Muscle of back (tissue), 13 donors: ENCODE measurements at places on chromosomes 6 and 20. TPM values are rescaled to one million over a fixed set of nuclear protein-coding genes. Genes with fewer than 3 reads are reported as not detected.

DNA sequence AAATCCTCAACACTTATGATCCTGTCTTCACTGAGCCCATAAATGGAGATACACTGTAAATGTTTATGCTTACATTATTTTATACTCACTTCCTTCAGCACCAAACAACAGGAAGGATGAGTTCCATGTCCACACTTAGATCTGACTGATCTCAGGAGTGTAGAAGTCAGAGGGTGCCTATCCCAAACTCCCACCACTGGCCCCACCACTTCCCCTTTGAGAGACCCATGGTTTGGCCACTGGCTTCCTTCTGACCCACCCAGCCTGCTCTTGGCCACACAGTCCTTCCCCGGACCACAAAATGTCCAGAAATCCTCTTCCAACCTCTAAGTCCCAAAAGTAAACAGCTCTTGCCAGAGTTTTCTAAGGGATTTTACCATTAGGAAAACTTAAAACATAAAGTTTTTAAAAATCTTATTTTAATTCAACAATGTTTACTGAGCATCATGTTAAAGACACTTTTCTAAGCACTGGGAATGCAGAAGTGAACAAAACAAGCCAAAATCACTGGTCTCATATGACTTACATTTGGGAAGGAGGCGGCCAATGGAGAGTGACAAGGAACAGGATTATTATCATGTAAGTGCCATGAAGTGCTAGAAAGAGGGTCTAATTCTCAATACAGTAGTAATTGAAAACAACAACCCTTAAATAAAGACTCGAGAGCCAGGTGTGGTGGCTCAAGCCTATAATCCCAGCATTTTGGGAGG is 103.8 kb downstream of the NRSN1 start:
- DNase-seq, result no peak

The SIRPD gene
- not detected for polyA plus RNA-seq

GRCh38 chr6:51651132-51651817 is 436.1 kb downstream of the PKHD1 start:
- no peak for DNase-seq

The BNIP5 gene
- polyA plus RNA-seq, result 0.14 TPM

DNA sequence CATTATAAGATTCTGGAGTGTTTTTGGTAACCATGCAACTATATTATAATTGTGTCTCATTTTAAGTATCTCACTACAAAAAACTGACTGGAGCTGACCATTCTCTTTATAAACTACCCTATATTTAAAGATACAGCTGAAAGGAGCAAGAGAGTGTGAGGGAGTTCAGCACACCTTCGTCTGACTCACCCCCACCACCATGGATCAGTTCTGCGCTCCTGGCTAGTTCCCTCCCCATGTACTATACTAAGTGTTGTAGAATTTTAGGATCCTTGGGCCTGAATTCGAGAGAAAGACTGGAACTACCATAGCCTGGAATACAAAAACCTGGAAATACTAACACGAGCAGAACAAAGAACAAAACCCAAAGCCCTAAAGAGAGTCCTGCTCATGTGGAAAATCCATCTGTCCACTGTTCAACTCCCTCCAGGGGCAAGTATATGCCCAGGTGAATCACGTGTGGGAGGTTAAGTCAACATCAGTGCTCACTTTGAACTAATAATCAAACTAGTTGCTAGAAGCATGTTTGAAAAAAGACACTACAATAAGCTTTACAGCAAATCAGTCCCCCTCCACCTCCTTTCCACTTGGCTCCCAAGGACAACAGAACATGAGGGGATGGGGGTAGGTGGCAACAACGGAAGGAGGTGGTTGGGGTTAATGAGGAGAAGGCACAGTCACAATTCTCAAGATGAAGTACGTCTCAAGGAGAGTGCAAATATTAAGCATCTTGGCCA is 46.8 kb downstream of the ELOVL5 start:
- DNase-seq, result no peak

DNA sequence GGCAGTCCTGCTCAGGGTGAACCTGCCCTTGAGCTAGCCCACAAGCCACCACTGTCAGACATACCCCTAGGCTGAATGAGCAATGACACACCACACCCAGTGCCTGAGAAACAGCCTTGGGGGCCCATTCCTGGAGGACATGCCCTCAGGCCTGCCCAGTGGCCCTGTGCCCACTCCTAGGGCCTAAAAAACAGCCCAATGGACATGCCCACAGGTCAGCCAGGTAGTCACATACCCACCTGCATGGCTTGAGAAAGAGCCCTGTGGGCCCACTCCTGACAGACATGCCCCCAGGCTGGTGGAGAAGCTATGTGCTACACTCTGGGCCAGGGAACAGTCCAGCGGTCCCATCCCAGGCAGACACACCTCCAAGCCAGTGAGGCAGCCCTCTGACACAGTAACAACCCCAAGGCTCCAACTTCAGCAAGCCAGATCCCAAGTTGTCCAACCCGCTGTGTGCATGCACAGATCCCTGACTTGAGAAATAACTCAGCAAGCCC is 491.1 kb downstream of the KIF16B start:
- DNase-seq, result no peak

The BCKDHB gene
- polyA plus RNA-seq, result 17.8 TPM

The CGA gene
- 7.9 TPM for polyA plus RNA-seq

- no peak for DNase-seq
Measured at GRCh38 chr6:169316651-169317050, 63.0 kb upstream of the THBS2 start.

DNA sequence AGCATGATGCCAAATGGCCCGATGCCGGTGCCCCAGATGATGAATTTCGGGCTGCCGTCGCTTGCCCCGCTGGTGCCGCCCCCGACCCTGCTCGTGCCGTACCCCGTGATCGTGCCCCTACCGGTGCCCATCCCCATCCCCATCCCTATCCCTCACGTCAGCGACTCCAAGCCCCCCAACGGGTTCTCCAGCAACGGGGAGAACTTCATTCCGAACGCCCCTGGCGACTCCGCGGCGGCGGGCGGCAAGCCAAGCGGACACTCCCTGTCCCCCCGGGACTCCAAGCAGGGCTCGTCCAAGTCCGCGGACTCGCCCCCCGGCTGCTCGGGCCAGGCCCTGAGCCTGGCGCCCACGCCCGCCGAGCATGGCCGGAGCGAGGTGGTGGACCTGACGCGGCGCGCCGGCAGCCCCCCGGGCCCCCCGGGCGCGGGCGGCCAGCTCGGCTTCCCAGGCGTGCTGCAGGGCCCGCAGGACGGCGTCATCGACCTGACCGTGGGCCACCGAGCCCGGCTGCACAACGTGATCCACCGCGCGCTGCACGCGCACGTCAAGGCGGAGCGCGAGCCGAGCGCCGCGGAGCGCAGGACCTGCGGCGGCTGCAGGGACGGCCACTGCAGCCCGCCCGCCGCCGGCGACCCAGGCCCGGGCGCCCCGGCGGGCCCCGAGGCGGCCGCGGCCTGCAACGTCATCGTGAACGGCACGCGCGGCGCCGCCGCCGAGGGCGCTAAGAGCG is 144.6 kb downstream of the SOBP start:
- DNase-seq, result no peak

The CCN6 gene
- 0.19 TPM for polyA plus RNA-seq

GRCh38 chr6:108368431-108369030 is 73.7 kb downstream of the AFG1L start:
- no peak for DNase-seq

The PGC gene
- polyA plus RNA-seq, result not detected
